ENCODE measurements at places on chromosomes 1 and 21.

- no peak for DNase-seq
These were observed 196.5 kb upstream of the POU3F1 start for GRCh38 chr1:38243106-38243505.

DNA sequence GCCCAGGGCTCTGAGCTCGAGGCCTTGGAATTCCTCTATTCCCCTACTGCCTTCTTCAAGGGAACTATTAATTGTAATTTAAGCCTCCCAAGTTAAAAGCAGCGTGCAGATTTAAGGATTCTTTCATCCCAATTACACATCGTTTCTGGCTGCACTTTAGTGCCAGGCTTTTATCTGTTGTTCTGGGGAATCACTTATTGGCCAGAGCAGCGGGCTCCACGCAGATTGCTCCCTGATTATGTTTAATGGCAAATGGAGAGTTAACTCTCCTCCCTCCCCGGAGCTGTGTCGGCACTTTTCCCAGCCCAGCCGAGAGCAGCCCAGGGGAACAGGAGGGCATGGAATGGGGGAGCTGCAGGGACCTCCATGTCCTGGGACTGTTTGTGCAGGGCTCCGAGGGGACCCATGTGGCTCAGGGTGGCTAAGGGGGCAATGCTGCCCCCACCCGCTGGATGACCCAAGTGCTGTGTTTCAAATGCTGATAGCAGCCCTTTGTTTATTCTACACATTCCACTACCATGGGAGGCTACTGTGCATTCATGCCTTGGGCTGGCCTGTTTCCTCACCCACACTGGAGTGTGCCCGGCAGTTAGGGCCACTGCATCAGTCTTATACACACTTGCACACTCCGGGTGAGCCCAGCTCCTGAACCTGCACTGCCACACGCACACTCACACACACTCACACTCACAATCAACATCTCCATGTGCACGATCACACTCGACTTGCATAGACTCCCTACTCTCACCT, 93.3 kb upstream of the POU3F1 start:
- no peak for DNase-seq

GRCh38 chr1:179127163-179127895, 45.5 kb downstream of the TOR3A start:
- no peak for DNase-seq

GRCh38 chr1:159791461-159791860, 10.7 kb downstream of the DUSP23 start:
- DNase-seq, result no peak

DNA sequence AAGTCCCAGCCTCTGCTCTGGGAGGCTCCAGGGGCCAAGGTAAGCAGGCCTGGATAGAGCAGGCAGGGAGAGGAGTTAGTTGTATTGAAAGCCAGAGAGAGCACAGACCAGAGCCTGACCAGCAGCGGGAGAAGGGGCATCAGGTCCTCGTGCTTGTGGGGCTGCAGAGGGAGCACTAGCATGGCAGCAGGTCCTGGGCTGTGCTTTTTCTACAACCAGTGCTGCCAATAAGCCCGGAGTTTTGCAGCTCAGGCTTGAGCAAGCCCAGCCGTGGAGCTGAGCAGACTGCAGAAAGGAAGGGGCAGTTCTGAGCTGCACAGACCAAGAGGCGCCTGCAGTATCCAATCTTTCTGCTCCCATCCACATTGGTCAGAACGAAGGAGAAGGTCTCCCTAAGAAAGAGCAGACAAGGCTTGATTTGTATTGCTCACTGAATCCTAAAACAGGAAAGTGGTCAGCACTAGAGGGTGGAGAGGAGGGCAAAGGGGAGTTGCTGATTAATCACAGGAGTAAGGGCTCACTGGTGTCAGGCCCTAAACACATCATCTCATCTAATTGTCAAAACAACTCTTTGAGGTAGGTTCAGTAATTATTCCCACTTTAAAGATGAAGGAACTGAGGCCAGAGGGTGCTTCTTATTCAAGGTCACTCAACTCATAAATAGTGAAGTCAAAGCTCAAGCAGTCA, 2.7 kb downstream of the DENND2D start:
- DNase-seq, result peak; percentile 60

GRCh38 chr21:28904961-28905435, 87.7 kb downstream of the LTN1 start:
- no peak for DNase-seq

- DNase-seq, result peak; percentile 32
These were observed 553 bp downstream of the PTGER3 start for GRCh38 chr1:71046891-71047634.

Measured in GM13976 (cell line).